ENCODE measurements at places on chromosomes 3 and 15. TPM values are rescaled to one million over a fixed set of nuclear protein-coding genes. Genes with fewer than 3 reads are reported as not detected.

- no peaks in the 10 kb centered on the region for H3K27me3 ChIP-seq
- no peaks in the 10 kb centered on the region for H3K36me3 ChIP-seq
- no peak overlapping the region for H3K4me3 ChIP-seq
- no peak overlapping the region for H3K27ac ChIP-seq
- DNase-seq = no peak
Observed at GRCh38 chr3:138351916-138352550, 3.7 kb downstream of the MRAS start.

GRCh38 chr3:46058981-46059380 is 31.7 kb upstream of the XCR1 start:
- no peak overlapping the region for H3K27ac ChIP-seq
- no peaks in the 10 kb centered on the region for H3K27me3 ChIP-seq
- no peaks in the 10 kb centered on the region for H3K36me3 ChIP-seq
- no peak overlapping the region for H3K4me3 ChIP-seq
- H3K4me1 ChIP-seq = peaks cover under 1% of the 10 kb centered on the region

DNA sequence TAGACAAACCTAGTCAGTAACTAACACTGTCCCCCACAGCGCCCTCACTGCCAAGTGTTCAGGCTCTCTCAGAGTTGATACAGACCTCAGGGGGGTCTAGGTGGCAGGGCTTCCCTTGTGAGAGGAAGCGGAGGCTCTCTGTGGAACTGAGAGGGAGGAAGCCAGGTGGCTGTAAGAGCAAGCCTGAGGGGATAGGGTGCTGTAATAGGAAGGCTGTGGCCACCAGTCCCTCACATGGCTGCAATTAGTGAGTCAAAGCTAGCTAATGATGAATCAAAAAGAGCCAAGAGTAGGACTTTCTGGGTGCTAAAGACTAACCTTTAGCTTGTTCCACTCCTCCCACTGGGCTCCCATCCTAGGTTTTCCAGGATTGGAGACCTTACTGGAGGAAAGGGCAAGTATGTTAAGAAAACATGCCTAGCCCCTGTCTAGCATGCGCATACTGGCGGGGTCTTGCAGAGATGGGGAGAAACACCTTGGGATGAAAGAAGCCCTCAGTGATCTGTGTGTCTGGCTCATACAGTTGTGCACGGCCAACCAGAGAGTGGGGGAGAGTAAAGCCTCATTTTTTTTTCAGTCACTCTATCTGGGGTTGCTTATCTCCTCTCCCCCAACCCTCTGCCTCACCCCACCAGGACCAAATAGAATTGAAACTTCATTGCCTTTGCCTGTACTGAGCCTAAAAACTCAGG is 13.3 kb upstream of the SOX2 start:
- H3K27me3 ChIP-seq = peaks cover 10% of the 10 kb centered on the region
- H3K36me3 ChIP-seq = no peaks in the 10 kb centered on the region
- DNase-seq = no peak
- H3K4me1 ChIP-seq = peaks cover 9% of the 10 kb centered on the region
- H3K27ac ChIP-seq = no peak overlapping the region
- H3K4me3 ChIP-seq = no peak overlapping the region

- no peak overlapping the region for H3K4me3 ChIP-seq
- no peaks in the 10 kb centered on the region for H3K27me3 ChIP-seq
- H3K4me1 ChIP-seq = no peaks in the 10 kb centered on the region
- DNase-seq = no peak
- no peaks in the 10 kb centered on the region for H3K36me3 ChIP-seq
Observed at GRCh38 chr3:58720526-58720925, 54.0 kb upstream of the FAM3D start.

- H3K4me1 ChIP-seq = no peaks in the 10 kb centered on the region
- H3K27me3 ChIP-seq = no peaks in the 10 kb centered on the region
- H3K4me3 ChIP-seq = no peak overlapping the region
- H3K27ac ChIP-seq = no peak overlapping the region
Observed at GRCh38 chr3:87311309-87311708, 34.9 kb upstream of the POU1F1 start.

- H3K4me3 ChIP-seq = no peak overlapping the region
- no peaks in the 10 kb centered on the region for H3K27me3 ChIP-seq
- H3K36me3 ChIP-seq = no peaks in the 10 kb centered on the region
- no peak overlapping the region for H3K27ac ChIP-seq
- H3K4me1 ChIP-seq = no peaks in the 10 kb centered on the region
Observed at GRCh38 chr3:69541711-69542088, 155.8 kb upstream of the FRMD4B start.

- H3K4me1 ChIP-seq = no peaks in the 10 kb centered on the region
- H3K4me3 ChIP-seq = no peak overlapping the region
- no peaks in the 10 kb centered on the region for H3K36me3 ChIP-seq
- H3K27ac ChIP-seq = no peak overlapping the region
- H3K27me3 ChIP-seq = peaks cover 7% of the 10 kb centered on the region
Observed at GRCh38 chr3:147372525-147373027, 33.8 kb downstream of the ZIC4 start.

DNA sequence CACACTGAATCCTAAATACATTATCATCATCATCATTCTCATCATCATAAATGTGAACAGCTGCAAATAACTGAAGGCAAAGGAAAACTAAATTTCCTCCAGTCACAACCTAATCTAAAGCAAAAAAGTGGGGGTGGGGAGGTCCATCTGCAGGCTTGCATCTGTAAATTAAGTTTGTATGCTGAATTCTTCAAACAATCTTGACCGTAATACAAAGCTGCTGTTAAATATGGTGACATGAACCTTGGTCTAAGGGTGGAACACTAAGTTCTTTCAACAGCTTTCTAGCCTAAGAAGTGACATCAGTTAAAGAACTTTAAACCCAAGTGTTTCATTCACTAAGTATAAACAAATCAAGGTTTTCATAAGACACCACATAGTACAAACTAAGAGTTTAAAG is 4.3 kb downstream of the LRRFIP2 start:
- H3K4me3 ChIP-seq = no peak overlapping the region
- H3K4me1 ChIP-seq = no peaks in the 10 kb centered on the region
- no peaks in the 10 kb centered on the region for H3K27me3 ChIP-seq
- no peak for DNase-seq
- H3K27ac ChIP-seq = no peak overlapping the region

GRCh38 chr3:22121068-22121701 is 370.2 kb upstream of the ZNF385D start:
- no peak overlapping the region for H3K27ac ChIP-seq
- H3K4me3 ChIP-seq = no peak overlapping the region
- H3K4me1 ChIP-seq = no peaks in the 10 kb centered on the region
- H3K36me3 ChIP-seq = no peaks in the 10 kb centered on the region
- H3K27me3 ChIP-seq = no peaks in the 10 kb centered on the region

GRCh38 chr3:169755488-169755887 is 9.4 kb downstream of the TERC start:
- no peaks in the 10 kb centered on the region for H3K36me3 ChIP-seq
- DNase-seq = no peak
- no peak overlapping the region for H3K4me3 ChIP-seq
- no peak overlapping the region for H3K27ac ChIP-seq

- no peak overlapping the region for H3K27ac ChIP-seq
- no peak overlapping the region for H3K4me3 ChIP-seq
- H3K36me3 ChIP-seq = no peaks in the 10 kb centered on the region
- H3K4me1 ChIP-seq = no peaks in the 10 kb centered on the region
Observed at GRCh38 chr3:79255292-79255691, 512.5 kb downstream of the ROBO1 start.

GRCh38 chr3:58681863-58682262 is 15.3 kb upstream of the FAM3D start:
- no peak for DNase-seq
- H3K36me3 ChIP-seq = no peaks in the 10 kb centered on the region
- H3K4me3 ChIP-seq = no peak overlapping the region
- no peak overlapping the region for H3K27ac ChIP-seq
- no peaks in the 10 kb centered on the region for H3K27me3 ChIP-seq
- H3K4me1 ChIP-seq = no peaks in the 10 kb centered on the region

DNA sequence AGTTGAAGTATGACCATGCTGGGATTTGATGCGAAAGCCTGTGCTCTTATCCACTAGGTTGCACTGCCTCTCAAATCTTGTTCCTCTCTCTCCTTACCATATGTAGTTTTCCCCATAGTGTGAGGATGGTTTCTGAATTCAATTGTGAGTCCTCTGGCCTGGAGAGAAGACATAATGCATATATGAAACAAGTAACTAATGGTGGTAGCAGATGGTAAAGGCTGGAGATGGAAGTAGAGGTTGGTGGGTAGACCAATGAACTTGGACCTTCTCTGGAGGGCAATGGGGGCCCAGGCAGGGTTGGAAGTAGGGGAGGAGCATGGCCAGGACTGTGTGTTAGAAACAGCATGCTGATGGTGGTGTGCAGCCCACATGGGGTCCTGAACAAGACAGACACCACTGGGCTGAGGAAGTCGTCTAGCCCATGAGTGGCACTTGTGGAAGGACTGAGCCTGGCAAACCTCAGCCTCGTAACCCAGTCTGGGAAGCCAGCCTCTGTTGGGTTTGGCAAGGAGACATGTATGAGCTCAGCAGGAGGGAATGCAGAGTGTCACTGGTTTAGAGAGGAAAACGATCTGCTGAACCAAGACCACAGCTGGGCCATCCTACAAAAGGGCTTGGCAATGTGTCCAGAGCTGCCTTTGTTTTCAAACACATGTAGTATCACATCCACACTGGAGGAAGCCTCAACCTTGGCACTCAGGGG is 18.5 kb upstream of the LMCD1 start:
- no peaks in the 10 kb centered on the region for H3K27me3 ChIP-seq
- no peak overlapping the region for H3K4me3 ChIP-seq

DNA sequence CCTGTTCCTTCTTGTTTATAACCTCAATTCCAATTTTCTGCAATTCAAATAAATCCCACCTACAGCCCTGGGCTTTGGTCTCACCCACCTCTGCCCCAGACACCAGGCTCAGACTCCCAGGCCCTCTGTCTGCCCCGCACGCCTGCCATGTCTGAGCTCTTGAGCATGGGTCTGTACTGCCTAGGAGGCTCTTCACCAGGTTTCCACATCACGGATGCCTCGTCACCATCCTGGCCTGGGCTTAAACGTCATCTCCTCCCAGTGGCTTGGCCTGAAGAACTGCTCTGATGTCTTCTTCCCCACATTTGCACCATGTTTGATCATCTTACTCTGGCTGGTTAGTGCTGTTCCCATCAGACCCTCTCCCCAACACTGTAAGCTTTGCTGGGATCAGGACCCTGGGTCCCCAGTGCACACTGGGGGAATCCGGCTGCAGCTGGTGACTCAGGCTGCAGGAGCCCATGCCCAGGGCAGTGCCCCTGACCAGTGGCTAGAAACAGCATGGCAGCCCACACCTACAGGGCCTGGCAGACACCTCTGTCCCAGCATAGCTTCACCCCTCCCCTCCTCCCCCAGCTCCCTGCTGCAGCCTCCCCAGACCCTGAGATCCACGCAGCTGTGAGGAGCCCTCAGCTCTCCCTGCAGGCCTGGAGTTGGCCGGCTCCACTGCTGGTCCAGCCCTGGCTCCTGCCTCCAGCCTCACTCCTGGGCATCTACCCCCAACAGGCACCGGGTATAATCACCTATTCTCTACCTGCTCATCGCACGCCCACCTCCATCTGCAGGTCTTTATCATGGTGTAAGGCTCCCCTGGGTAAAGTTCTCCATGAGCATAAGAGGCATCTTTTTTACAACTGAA is 162.8 kb upstream of the NSMCE3 start:
- H3K4me1 ChIP-seq = no peaks in the 10 kb centered on the region
- no peaks in the 10 kb centered on the region for H3K27me3 ChIP-seq
- no peak overlapping the region for H3K27ac ChIP-seq
- no peak overlapping the region for H3K4me3 ChIP-seq
- DNase-seq = no peak

DNA sequence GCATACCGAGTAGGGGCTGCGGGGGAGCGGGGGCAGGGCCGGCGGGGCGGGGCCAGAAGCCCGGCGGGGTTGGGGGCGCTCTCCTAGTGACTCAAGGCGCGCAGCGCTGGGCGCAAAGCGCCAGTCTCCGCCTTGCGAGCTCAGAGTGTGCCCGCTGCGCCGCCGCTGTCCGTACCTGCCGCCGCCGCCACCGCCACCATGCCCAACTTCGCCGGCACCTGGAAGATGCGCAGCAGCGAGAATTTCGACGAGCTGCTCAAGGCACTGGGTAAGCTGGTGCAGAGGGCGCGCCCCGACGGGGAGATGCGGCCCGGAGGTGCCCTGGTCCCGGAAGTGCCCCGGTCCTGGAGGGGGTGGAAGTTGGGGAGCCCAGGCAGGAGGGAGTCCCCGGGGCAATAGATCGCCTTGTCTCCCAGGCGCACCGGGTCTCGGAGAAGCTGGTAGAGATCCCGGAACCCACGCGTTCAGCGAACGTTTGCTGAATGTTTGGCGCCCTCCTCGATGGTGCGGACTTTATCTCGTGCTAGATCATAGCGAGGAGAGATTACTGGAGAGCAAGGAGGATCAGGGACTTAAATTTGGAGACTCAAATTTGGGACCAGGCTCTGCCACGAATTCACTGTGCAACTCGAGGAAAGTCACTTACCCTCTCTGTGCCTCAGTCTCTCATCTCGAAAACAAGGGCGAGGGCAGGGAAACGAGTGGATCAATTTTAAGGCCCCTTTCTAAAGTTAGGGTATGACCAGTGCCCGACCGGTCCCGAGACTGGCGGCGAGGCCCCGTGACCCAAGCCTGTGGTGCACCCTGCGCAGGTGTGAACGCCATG is at the start of gene CRABP1:
TSS of gene CRABP1 (plus strand) at position 123 of the 826 bp plus-strand sequence. CDS start at position 199, 76 bp downstream.
- H3K36me3 ChIP-seq = no peaks in the 10 kb centered on the region
- H3K27ac ChIP-seq = no peak within 1 kb of the TSS
- no peaks in the 10 kb centered on the region for H3K4me1 ChIP-seq
- H3K27me3 ChIP-seq = no peaks in the 10 kb centered on the region
- DNase-seq = no peak

DNA sequence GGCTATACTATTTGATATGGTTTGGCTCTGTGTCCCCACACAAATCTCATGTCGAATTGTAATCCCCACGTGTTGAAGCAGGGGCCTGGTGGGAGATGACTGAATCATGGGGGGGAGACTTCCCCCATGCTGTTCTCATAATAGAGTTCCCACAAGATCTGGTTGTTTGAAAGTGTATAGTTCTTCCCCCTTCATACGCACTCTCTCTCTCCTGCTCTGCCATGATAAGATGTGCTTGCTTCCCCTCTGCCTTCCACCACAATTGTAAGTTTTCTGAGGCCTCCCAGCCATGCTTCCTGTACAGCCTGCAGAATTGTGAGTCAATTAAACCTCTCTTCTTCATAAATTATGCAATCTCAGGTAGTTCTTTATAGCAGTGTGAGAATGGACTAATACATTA is 290.1 kb upstream of the CHRM5 start:
- no peaks in the 10 kb centered on the region for H3K36me3 ChIP-seq
- no peak overlapping the region for H3K4me3 ChIP-seq
- no peak overlapping the region for H3K27ac ChIP-seq

C3orf20 gene
- 0.10 TPM for total RNA-seq

USP19 gene
- 106 TPM for total RNA-seq

HIGD2B gene
- total RNA-seq = not detected

TMEM158 gene
- 0.27 TPM for total RNA-seq

FAM3D gene
- total RNA-seq = not detected

All from naive thymus-derived CD4-positive, alpha-beta T cell (primary cell).